Large intestine (tissue), 12 donors: ENCODE measurements at places on chromosomes 16 and 17. TPM values are rescaled to one million over a fixed set of nuclear protein-coding genes. Genes with fewer than 3 reads are reported as not detected.

DNA sequence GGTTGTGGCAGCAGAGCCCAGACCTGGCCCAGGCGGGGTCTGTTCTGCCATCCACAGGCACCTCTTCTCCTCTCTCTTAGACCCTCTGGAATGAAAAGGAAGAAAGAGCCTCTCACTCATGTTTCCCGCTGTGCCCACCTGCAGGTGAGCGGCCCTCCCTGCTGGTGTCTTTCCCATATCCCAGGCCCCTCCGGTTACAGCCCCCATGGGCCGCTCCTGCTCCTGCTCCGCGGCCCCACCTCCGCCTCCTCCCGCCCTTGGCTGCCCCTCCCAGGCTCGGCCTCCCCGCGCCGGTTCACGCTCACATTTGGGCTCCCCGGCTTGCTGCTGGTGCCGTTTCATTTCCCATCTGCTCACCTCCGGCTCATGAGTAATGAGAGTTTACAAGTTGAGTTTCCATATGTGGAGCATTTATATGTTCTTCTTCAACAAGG lies 98.7 kb upstream of the SDK2 start:
- peak; percentile 10 for DNase-seq

DNA sequence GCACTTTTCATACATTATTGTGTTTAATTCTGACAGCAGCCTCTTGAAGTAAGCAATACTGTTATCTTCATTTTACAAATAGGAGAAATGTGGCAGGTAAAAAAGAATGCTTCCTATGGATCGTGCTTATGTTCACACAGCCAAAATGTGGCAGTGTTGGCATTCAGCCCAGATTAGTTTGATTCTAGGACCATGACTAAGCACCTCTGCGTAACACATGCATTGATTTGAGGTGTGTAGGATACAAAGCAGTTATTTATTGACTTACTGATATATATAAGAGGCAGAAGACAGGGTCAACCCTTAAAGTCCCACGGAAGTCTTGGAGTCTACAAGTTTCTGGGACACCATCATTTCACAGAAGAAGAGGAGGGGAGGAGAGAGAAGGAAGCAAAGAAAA lies 1144.4 kb upstream of the GOT2 start:
- DNase-seq = no peak

DNA sequence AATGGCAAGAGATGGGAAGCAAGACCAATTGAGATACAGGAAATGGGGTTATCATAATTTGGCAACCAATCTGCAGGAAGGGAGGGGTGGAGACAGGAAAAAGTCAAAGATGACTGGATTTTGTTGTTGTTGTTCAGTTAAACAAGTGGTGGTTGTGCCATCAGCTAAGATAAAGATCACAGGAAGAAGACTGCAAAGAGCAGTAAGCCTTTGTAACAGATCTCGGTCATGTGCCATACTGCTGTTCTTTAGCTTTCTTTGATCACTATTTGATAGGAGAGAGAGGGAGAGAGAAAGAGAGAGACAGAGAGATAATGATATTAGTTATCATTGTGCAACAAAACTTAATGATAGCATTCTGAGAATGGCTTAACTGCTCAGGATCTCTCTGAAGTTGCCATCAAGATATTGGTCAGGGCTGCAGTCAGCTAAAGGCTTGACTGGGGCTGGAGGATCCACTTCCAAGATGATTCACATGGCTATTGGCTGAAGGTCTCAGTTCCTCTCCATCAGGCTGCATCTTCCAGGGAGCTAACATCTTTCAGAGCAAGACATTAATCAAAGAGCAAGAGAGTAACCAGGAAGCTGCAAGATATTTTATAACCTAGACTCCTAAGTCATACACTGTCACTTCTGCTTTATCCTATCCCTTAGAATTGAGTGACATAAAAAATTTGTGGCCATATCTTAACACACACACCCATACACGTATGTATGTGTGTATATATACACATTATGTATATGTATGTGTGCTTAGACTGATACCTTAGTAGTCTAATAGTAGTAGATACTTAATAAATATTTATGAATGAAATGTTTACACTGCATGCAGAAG lies 405.0 kb downstream of the SHISA9 start:
- no peak for DNase-seq

DNA sequence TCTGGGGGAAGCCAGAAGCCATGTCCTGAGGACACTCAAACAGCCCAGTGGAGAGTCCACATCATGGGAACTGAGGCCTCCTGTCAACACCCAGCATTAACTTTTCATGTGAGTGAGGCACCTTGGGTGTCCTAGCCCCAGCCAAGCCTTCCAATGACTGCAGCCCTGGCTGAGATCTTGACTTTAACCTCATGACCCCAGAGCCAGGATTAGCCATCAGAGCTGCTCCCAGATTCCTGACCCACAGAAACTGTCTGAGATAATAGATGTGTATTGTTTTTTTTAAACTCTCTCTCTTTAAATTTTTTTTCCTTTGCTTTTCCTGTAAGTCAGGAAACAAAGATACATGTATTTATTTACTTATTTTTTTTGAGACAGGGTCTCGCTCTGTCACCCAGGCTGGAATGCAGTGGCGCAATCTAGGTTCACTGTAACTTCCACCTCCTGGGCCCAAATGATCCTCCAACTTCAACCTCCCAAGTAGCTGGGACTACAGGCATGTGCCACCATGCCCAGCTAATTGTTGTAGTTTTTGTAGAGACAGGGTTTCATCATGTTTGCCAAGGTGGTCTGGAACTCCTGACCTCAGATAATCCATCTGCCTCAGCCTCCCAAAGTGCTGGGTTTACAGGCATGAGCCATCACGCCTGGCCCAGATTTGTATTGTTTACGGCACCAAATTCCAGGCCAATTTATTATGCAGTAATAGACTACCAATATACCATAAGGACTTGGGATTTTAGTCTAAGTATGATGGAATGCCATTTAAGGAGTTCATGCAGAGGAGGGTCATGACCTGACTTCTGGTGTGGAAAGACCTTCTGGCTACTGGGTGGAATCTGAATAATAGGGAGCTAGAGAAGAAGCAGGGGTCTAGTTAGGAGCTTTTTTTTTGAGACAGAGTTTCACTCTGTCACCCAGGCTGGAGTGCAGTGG lies 14.0 kb upstream of the TMEM94 start:
- DNase-seq = no peak

GRCh38 chr17:51770027-51770759 lies 388.3 kb downstream of the CA10 start:
- DNase-seq = no peak

- no peak for DNase-seq
Observed at GRCh38 chr16:87056083-87056482, 261.1 kb downstream of the C16orf95 start.

GRCh38 chr16:83963277-83964119 lies 4.5 kb upstream of the NECAB2 start:
- DNase-seq = no peak

- DNase-seq = no peak
Observed at GRCh38 chr17:59361386-59361785, 29.9 kb downstream of the YPEL2 start.

DNA sequence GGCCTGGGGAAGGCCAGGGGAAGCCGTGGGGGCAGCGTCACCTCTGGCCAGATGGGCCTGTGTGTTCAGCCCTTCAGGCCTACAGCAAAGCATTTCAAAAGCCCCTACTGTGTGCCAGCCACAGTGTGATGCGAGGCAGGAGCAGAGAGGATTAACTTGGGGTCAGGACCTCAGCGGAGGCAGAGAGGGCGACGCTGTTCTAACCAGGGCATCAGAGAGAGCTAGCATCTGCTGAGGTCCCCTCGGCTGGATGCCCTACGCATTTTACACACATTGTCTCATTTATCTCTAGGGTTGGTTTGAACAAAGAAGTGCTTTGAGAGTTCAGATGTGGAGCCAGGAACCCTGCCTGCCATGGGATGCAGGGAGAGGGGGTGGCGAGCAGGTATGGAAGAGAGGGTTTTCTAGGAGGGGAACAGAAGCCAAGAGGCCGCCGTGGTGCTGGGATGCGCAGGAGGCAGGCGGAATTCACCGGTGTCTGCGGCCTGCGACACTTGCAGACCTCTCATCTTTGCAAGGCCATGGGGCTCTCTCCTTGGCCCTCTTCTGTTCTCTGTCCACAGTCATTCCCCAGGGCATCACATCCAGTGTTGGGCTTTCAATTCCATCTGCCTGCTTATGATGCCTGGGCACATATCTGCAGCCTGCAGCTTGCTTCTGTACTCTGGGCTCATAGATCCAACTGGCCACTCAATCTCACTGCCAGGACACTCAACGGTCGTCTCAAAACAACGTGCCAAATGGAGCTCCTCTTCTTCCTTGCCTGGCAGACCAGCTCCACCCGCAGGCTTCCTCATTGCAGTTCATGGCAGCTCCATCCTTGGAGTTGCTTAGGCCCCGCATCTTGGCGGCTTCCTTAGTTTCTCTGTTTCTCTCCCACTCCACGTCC lies 8.1 kb upstream of the NKD1 start:
- DNase-seq = no peak

DNA sequence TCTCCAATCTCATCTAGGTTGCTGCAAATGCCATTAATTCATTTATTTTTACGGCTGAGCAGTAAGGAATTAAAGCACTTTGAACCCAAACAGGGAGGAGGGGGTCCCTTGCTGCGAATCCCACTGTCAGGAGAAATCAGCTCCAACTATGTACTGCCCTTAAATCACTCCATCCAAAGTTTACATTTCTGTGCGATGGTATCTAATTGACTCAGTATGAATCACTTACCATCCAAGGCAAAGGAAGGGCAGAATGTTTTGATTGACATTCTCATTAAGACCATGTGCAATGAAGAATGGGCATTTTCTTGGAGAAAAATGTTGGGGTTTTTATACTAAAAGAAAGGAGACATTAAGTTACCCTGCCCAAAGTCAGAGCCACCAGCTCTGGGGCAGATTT lies 47.7 kb upstream of the XYLT1 start:
- DNase-seq = no peak

DNA sequence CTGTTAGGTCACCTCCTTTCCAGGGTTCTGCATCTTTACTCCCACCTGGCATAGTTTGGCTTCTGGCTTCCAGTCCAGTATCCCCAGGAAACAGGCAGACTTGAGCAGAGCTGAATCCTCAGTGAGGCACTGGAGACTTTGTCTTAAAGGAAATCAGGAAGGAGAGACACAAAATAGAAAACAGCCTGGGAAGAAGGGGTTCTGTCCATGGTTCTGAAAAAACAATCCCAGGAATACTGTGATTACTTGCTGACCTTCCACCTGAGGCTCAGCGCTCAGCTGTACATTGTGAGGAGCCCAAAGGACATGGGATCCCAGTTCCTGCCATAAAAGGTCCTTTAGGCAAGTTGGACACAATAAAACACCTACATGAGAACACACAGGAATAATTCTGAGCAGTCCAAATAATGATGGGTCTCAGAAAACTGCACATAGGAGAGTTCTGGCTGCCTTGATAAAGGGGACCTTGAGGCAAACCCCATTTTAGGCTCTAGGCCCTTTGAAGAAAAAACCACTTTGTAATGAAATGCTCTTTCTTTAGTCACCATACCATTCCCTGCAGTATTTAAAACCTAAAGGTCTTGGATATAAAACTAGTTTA lies 81.4 kb upstream of the CRHR1 start:
- DNase-seq = peak; percentile 27

DNA sequence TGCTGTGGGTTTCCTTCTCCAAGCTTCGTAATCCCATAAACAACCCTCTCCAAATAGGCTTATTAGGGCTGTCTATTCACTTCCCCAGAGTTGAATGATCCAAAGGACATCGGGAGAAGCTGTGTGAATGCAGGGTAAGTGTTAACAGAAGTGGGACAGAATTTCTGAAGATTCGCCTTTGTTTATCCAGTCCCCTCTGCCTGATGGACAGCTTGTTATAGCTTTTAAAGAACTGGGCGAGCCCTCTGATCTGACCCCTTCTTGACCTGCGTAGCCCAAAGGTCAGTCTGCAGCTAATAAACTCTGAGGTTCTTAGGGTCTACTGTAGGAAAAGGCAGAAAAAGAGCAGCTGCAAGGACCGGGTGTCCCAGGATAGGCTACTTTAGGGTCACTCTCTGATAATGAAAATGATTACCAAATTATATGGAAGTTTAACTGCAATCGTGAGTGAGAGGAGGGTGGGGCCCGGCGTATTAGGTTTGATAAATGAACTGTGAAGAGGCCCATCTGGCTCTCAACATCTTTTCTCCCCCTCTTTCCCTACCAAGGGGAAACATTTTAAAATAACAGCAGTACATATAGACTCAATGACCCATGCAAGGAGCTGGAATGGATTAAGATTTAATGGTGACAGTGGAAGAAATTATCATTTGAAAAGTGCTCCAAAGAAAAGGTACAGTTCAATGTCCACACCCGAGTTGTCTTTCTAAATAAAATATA lies 233.4 kb downstream of the FTO start:
- no peak for DNase-seq

GRCh38 chr16:58425756-58426494 lies 33.7 kb downstream of the GINS3 start:
- DNase-seq = no peak

DNA sequence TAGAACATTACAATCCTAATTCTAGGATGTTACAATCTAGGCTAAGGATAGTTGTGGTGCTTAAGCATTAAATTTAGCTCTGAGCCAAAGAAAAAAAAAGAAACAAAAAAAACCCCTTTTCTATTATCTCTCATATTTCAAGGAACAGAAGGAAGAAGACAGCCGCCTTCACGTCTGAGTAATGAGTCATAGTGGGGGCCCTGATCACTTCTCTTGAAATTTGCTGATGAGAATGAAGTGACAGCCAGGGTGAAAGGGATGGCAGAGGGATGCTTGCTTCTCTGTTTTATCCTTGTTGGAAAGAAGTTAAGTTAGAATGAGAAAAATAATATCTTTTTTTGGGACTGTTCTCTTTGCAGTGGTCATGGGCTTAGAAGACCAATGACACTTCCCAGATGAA lies 82.6 kb upstream of the MPHOSPH6 start:
- no peak for DNase-seq

GRCh38 chr16:69417520-69418199 lies 6.8 kb upstream of the CYB5B start:
- DNase-seq = no peak

- DNase-seq = no peak
Observed at GRCh38 chr16:72073560-72074230, 10.7 kb downstream of the HPR start.

ITGA2B gene
- 1.1 TPM for polyA plus RNA-seq

OXLD1 gene
- polyA plus RNA-seq = 20.9 TPM

KIF18B gene
- polyA plus RNA-seq = 7.7 TPM

OR2C1 gene
- polyA plus RNA-seq = 0.31 TPM

ADAM11 gene
- polyA plus RNA-seq = 1.2 TPM
